ENCODE measurements at places on chromosomes 3 and 15. TPM values are rescaled to one million over a fixed set of nuclear protein-coding genes. Genes with fewer than 3 reads are reported as not detected.

DNA sequence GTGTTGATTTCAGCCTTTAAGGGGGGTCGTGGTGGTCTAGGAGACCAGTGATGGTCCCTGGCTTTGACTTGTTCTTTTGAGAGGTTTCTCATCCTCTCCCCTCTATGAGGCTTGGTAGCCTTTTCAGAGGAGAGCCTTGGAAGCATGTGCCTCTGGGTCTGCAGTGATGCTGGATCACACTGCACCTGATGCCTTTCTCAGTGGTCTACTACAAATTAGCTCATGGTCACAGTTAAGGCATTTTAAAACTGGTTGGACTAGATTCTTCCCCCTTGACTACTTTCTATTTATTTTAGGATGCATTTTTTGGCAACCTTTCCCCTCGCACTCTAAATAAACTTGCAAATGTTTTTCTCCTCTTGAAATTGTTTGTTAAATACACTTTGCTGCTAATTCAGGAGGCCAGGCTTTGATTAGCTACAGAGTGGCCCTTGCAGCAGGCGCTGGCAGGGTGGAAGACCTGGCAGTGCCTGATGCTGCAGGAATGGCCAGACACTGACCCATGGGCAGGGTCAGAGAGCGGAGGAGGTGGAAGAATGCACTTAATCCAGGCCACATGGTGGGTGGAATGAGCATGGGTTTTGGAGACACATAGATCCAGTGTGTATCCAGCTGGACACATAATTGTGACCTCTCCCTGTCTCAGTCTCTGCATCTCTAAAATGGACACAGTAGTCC lies 318.8 kb upstream of the CTDSPL start:
- DNase-seq, result peak; percentile 29

DNA sequence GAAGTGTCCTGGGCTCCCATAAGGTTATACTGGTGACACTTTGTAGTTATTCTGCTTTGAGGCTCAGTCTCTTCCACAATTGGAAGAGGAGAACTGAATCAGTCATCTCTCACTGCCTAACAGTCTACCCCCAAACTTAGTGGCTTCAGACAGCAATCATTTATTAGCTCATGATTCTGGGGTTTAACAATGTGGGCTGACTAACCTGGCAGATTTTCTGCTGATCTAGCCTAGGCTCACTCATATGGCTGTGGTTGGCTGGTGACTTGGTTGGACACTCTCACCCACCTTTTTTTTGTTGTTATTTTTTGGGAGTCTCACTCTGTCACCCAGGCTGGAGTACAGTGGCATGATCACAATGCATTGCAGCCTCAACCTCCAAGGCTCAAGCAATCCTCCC lies 7.1 kb downstream of the GPD1L start:
- DNase-seq, result no peak

- DNase-seq, result no peak
Measured at GRCh38 chr3:133264920-133265319, 134.9 kb upstream of the BFSP2 start.

- peak; percentile 26 for DNase-seq
Measured at GRCh38 chr15:91224755-91225380, 124.8 kb downstream of the SV2B start.

DNA sequence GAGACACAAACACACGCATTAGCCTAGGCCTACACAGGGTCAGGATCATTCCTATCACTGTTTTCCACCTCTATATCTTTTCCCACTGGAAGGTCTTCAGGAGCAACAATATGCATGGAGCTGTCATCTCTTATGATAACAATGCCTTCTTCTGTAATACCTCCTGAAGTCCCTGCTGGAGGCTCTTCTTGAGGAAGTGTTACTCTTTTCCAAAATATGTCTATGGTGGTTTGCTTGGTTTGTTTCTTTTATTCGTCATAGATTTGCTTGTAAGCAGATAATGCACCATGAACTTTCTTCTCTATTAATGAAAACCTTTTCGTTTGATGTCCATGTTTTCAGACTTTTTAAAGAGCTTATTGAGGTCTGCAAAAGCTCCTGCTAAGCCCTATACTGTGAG lies 109.3 kb downstream of the GMPS start:
- DNase-seq, result no peak

GRCh38 chr3:29331035-29331434 lies 50.2 kb downstream of the RBMS3 start:
- DNase-seq, result no peak

- no peak for DNase-seq
Measured at GRCh38 chr15:62532367-62532766, 367.3 kb upstream of the C2CD4B start.

DNA sequence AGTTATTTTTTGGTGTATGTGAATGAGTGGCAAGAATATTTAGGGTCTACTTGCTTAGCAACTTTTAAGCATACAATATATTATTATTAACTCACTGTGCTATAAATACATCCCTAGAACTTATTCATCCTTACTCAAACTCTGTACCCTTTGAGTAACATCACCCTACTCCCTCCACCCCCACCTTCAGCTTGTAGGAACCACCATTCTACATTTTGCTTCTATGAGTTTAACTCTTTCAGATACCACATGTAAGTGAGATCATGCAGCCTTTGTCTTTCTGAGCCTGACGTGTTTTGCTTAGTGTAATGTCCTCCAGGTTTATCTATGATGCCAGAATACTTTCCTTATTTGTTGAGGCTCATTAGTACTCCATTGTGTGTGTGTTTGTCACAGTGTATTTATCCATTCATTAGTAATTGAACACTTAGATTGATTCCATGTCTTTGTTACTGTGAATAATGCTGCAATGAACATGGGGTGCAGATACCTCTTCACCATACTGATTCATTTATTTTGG lies 526.9 kb downstream of the PYDC2 start:
- no peak for DNase-seq

- no peak for DNase-seq
Measured at GRCh38 chr3:144636833-144637232, 665.2 kb downstream of the DIPK2A start.

DNA sequence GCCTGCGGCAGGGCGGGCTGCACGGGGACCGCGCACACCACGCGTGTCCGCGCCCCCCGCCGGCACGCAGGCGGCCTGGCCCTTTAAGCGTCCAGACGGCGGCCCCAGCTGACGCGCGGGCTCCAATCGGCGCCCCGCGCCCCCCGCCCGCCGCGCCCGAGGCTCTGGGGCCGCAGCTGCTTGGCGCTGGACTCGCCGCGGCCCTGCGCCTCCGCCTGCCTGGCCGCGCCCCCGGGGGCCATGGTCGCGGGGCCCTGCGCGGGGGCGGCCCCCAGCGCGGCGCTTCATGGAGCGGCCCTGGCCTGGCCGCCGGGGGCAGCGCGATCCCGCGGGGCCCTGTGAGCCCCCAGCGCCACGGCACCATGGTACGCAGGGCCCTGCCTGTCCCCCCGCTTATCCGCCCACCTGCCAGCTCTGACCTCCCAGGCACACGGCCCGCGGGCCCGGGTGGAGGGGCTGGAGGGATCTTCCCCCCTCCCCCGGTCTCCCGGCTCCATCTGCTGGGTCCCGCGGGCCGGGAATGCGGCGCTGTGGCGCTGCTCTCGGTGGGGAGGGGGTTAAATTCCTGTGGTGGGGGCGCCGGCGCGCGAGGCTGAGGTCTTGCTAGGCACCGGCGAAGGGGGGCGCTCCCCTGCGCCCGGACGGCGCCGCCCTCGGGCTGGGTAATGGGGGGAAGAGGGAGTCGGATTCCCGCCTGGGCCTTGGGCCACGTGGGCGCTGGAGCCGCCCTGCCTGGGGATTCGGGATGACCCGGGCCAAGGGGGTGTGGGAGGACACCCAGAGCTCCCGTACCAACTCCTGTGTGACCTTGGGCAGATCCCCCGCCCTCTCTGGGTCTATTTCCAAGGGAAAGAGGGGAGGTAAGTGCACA lies 1.1 kb downstream of the ZBTB47 start:
- peak; percentile 42 for DNase-seq

Gene MESP2
- polyA plus RNA-seq, result not detected

Gene PPP1R14D
- polyA plus RNA-seq, result 0.37 TPM

Gene TTLL13
- 0.13 TPM for polyA plus RNA-seq

Gene PLXND1
- 203 TPM for polyA plus RNA-seq

Gene LRRC2
- polyA plus RNA-seq, result 0.47 TPM

Gene ST6GAL1
- 37.7 TPM for polyA plus RNA-seq

Gene GPR62
- 0.18 TPM for polyA plus RNA-seq

Measured in right lung (tissue), 10 donors.